ENCODE measurements at places on chromosomes 4 and X.

DNA sequence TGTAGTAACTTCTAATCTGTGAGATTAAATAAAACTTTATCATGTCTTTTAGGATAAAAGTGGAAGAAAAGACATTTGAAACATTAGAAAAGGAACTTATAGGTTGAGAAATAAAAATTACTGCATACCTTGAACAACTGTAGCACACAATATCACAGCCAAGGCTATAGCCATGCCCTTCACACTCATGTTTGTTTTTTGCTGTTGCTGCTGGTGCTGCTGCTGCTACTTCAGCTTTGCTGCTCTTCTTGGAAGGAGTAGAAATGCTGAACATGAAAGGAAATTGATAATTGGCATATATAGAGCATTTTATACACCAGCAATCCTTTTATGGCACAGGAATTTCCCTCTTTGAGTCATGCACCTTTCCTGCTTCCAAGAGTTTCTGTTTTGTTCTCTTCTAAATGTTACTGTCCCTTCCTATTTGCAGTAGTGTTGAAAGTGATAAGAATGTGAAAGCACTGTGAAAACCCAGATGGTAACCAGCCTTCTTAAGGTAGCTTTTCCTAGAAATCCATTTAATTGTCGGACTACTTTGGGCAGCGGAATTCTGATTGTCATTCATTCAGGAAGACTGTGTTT lies at the start of gene CXCL11:
TSS of gene CXCL11 (minus strand) at position 272 of the 582 bp plus-strand sequence. CDS start at position 189, 83 bp downstream.
- DNase-seq, result no peak

GRCh38 chrX:107465932-107466620 lies 16.6 kb downstream of the FRMPD3 start:
- no peak for DNase-seq

DNA sequence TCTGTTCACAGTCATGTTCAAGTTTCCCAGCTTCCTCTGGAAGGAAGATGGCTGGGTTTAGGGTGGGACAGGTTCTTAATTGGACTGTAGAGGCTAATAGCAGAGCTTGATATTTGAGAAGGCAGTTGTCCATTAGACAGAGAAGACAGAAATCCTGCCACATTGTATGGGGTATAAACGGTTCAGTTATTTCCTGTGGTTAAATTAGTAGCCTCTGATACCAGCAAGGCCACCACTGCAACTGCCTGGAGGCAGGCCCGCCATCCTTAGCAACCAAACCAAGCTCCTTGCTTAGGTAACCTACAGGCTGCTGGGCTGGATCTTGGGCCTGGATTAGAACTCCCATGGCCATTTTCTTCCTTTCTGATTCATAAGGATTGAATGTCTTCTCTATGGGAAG lies 1367.0 kb downstream of the PCDH7 start:
- no peak for DNase-seq

- DNase-seq, result peak; percentile 50
These were observed 882 bp upstream of the CXCR3 start for GRCh38 chrX:71619193-71619592.

GRCh38 chr4:187304133-187304532 lies 580.5 kb upstream of the FAT1 start:
- no peak for DNase-seq

- no peak for DNase-seq
These were observed 130.4 kb downstream of the BCOR start for GRCh38 chrX:39967348-39967747.

GRCh38 chr4:16809064-16809463 lies 89.4 kb downstream of the LDB2 start:
- no peak for DNase-seq

- no peak for DNase-seq
These were observed 76.3 kb downstream of the SOWAHB start for GRCh38 chr4:76821641-76822040.

DNA sequence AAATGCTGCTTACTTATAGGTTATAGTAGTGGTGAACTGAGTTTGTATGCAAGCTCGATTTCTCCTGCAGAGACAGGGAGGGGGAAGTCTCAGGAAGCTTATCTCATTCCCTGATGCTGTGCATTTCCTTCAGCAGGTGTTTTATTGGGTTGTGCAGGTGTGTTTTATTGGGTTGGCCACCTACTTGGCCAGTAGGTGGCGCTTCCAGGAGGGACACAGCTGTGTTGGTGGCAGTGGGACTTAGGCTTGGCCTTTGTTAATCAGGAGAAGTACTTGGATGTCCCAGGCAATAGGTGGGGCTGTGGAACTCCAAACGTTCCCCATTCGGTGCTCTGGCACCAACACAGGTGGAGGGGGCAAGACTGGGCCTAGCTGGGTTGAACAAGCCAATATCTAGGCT lies 196.0 kb upstream of the DCAF8L1 start:
- no peak for DNase-seq

DNA sequence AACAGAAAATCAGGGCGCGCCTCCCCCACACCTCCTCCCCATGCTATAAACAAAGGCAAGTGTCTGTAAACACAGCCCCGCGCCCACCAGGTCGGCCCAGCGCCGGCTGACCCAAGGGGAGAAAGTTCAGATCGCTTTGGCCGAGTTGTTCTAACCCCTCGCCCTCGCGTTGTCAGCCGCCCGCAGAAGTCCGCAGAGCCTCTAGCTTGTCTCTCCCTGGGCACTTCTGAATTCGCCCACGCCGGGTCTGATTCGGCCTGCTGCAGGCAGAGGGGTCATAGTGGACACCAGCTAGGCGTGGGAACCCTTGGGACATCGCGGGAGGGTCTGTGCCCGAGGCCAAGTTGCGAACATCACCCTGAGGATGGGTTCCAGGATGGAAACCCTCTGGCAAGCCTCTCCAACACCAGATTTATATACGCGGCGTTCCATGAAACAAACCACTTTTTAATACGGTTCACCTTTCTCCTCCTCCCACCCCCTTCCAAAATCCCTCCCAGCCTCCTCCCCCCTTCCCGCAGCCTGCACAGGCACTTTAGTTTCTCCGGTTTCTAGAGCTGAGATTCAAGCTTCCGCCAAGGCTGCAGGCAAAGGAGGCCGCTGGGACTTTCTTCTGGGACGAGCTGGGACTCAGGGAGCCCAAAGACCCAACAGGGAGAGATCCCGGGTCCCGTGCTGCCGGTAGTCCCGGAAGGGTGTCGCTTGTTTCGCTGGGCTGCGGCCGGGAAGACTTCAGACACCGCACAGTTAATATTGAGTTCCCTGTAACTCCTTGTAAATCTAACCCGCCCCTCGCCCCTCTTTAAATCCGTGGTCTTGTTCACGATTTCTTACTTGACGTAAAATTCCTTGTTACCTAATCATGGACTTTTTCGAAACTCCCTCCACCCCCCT lies 4.7 kb downstream of the HAND2 start:
- DNase-seq, result no peak

DNA sequence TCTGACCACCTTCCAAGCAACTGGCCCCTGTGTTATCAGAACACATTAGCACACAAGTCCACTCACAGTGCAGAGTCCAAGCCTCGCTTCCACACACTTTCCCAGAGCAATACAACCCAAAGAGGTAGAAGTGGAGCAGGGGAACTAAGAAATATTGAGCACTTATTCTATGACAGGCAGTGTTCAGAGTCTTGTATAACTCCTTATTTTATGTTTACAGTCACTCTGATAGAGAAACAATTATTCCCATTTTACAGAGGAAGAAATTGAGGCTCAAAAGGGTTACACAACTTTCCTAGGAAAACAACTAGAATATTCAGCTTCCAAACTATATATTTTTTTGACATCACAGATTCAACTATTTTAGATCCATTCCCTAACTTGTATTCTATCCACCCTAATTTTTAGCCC lies 18.3 kb upstream of the TMEM154 start:
- DNase-seq, result no peak

DNA sequence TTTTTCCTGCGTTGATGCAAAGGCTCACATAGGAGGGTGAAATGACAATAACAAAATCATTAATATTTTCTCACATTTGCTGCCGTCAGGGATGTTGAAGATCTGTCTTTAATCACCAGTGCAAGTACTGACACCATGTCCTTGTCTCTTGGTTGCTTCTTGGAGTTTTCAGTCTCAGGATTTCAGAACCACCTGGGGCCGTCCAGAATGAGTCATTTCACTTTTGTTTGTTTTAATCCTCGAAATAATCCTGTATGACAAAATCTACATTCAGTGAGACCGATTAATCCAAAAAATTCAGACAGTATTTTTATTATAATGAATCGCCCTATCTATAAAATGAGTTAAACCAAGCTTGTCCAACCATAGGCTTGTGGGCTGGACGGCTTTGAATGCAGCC lies 47.2 kb downstream of the NEIL3 start:
- no peak for DNase-seq

DNA sequence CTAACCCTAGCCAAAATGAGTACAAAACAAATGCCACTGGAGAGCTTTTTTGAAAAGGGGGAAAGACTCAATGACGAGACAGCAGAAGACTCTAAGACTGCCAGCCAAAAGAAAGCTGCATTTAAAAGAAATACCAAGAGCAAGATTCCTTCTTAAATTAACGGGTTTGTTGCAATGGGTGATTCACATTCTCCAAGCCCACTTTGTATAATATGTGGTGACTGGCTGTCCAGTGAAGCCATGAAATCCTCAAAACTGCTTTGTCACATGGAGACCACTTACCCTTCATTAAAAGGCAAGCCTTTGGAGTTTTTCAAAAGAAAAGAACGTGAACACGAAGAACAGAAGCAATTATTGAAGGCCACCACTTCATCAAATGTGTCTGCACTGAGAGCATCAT lies 68.2 kb downstream of the MRPL1 start:
- no peak for DNase-seq

GRCh38 chrX:41946989-41947612 lies 23.7 kb upstream of the CASK start:
- no peak for DNase-seq

- no peak for DNase-seq
These were observed 17.4 kb downstream of the QDPR start for GRCh38 chr4:17494258-17495190.

DNA sequence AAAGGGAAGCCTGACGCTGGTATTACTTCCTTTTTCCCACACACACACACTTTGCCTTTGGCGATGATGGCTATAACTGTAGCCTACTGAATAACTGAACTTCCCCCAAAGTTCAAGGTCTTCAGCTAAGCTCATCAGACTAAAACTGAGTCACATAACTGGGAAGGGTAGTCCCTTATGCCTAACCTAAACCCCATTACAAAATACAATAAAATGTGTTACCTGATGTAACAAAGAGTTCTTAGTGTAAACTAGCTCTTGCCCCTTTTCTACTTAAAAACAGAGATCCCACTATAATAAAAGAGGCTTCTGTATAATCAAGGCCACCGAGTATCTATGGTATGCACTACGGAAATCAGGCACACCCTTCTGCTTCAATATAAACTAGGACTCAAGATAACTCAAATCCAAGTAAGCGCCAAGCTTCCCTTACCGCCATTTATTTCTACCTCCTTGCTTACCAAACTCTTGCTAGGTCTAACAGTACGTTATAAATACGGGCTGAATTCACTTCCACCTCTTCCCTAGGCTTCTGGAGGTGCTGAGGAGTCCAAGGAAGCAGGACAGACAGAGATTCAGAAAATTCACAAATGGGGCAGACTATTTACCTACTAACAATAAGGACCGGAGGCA lies 2.4 kb downstream of the OTUD4 start:
- peak; percentile 25 for DNase-seq
